Activated CD8-positive, alpha-beta T cell treated with anti-CD3 and anti-CD28 coated beads, Interleukin-2, amount 10 ng/mL, durations not matched to agents 7 days and 5 days (primary cell): ENCODE measurements at places on chromosomes 5 and 9.

DNA sequence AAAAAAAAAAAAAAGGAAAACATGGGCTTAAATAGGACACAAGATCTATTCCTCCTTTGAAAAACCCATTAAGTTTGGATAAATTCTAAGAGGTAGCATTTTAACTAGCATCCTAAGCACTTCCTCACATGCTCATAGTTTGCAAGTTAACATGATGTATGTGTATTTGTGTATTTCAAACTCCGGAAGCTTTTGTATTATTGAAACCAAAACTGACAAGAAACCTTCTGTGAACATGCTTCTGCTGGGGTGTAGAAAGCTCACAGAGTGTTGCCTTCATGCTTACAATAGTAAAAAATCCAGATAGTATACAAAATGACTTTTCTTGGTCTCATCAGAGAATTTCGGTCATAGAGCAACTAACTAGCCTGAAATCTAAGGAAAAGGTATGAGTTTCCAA lies 103.8 kb downstream of the SH3GL2 start:
- DNase-seq = no peak

GRCh38 chr9:120905315-120906164 lies 21.1 kb downstream of the TRAF1 start:
- DNase-seq = peak; percentile 58

- no peak for DNase-seq
Observed at GRCh38 chr9:80994892-80995291, 694.5 kb downstream of the TLE1 start.

- no peak for DNase-seq
Observed at GRCh38 chr5:132310141-132310834, 16.1 kb downstream of the SLC22A4 start.

GRCh38 chr5:139708877-139709581 lies 60.9 kb downstream of the CXXC5 start:
- no peak for DNase-seq

- no peak for DNase-seq
Observed at GRCh38 chr5:89302102-89302891, 419.3 kb upstream of the MEF2C start.

DNA sequence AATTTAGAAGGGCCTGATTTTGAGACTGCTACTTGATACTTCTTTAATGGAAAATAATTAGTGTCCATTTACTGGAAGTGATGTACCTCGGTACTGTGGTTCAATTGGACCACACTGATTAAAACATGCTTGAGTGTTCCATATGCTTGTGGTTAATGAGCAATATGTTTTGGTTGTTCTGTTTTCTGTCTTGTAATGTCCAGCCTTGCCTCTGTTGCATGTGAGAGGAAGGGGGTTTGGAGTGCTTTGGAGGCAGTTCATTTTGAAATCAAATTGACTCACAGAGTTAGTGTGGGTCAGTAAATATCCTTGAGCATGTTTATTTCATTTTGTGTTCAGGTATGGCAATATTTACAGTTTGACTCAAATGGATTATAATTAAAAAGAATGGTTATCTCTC lies 334.4 kb downstream of the ARHGEF28 start:
- DNase-seq = no peak

- DNase-seq = no peak
Observed at GRCh38 chr5:14353726-14354474, 210.8 kb downstream of the TRIO start.

DNA sequence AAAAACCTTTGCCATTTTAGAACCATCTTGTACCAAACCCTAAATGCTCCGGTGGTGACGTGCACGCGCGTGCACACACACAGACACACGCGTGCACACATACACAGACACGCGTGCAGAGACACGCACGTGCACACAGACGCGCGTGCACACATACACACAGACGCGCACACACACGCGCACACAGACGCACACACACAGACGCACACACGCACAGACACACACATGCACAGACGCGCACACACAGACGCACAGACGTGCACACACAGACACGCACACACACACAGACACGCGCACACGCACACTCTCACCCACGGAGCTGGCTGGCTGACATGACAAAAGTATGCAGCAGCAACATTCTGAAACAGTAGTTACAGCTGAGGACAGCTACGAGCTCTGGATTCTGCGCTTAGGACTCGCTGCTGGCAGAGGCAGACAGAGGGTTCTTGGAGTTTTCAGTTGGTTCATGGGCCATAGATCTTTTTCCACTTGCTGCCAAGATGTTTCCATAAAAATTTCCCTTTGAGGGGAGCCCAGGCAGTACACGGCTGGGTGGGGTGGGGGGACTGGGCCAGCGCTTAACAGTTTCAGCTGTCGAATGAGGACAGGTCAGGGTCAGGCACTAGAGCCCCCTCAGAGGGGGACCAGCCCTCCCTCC lies 46.2 kb upstream of the UBAC1 start:
- DNase-seq = no peak

GRCh38 chr9:6620796-6621195 lies 24.7 kb downstream of the GLDC start:
- no peak for DNase-seq

- DNase-seq = no peak
Observed at GRCh38 chr5:166624573-166624972, 1666.9 kb upstream of the WWC1 start.

- DNase-seq = no peak
Observed at GRCh38 chr5:83219495-83219894, 142.1 kb downstream of the XRCC4 start.

DNA sequence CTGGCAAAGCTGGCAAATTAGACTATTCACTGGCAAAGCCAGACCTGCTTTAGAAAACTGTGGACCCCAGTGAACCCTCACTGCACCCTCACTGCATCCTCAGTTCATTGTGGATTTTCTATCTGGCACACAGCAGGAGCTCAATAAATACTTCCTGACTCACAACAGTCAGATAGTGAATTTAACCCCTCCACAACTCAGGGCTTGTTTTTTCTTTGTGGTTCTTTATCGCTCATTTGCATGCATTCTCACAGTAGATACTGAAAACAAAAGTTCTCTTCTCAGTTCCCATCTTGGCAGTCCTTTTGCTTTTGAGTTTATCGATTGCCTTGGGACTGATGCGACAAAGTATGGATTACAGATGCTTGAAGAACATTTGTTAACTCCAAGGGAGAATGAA lies 99.8 kb downstream of the ACTL7B start:
- no peak for DNase-seq

GRCh38 chr9:137892424-137893191 lies 15.0 kb downstream of the CACNA1B start:
- DNase-seq = no peak

DNA sequence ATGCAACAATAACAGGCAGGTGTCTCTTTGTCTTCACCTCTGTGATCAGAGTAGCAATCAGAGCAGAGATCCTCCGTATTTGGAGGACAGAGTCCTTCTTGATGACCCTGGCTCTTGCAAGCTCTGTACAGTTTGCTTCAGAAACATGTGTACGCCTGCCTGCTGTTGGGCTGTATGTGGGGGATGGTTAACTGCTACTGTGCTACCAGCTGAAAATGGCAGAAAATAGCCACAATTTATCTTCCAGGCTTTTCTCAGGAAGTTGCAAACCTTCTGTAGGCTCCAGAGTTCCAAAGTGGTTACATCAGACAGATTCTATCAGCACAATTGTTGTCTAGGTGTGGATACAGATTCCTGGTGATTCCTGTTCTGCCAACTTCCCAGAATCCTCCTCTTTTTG lies 35.5 kb downstream of the DDX46 start:
- DNase-seq = no peak

- no peak for DNase-seq
Observed at GRCh38 chr9:32265037-32265436, 119.4 kb upstream of the ACO1 start.

DNA sequence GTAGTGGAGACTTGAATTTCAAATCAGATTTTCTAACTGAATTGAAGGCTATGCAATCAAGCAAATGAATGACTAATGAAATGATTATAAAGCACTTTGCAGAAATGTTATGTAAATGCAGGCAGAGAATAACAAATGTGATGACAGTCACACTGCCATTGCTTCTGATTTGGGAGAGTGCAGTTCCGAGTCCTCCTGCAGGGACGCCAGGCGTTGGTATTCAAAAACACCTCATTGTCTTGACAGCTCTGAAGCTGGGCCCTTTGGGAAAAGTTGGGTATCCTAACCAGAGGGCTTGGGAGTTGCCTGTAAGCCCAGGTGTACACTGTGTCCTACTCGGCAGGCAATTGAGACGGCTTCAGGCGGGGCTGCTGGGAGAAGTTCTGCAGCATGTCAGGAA lies 57.9 kb downstream of the C5orf15 start:
- no peak for DNase-seq

GRCh38 chr5:8209500-8209899 lies 340.6 kb downstream of the MTRR start:
- DNase-seq = no peak

DNA sequence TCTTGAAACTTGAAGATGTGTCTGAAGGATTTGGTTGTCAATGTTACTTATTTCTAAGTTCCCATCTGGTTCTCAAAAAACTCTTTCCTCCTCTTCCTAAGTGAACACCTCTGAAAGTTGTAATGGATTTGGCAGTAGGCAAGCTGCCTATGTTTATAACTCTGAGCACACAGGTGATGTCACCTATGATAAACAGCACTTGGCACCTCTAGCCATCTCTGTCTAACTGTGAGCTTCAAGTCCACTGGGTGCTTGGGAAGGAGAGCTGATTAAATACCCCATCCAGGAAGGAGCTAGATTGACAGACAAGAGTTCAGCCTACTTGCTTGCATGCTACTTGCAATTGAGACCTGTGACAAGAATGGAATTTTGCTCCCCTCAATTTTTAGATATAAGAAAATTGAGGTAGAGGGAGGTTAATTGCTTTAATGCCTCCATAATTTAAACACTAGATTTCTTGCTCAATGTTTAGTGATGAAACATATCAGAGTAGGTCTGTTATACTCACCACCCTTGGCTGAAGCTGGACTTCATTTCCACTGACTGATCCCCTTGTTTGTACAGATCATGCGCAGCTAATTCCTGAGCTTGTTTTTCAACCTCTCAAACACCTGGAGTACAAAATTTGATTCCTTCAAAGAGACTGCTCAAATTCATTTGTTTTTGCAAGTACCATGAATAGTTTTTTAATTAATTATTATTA lies 49.9 kb downstream of the PDE4D start:
- DNase-seq = no peak

DNA sequence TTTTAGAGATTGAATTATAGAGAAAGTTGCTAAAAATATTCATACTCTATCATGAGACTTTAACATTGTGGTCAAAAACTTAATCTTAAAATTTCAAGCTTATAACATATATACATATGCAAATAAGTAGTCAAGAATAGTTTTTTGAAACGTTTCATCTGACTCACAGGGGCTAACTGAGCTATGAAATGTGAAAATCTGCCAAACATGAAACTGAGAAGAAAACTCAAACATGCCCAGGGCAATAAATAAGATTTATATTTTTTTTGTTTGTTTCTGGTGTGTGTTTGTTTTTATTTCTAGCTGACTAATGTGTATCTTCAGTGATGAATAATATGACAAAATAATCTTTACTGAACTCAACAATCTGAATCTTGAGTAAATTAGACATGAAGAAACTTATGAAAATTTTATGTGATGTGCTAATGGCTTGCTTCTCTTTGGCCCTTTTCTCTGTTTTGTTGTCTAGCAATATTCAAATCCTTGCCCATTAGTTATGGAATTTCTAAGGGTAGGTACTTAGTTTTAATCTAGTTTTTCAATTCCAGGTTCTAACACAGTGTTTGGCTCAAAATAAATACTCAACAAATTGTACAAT lies 99.9 kb downstream of the FAM174A start:
- no peak for DNase-seq

- no peak for DNase-seq
Observed at GRCh38 chr5:175383350-175383749, 60.6 kb downstream of the DRD1 start.

- no peak for DNase-seq
Observed at GRCh38 chr5:169164481-169164925, 136.4 kb downstream of the SLIT3 start.

- DNase-seq = peak; percentile 57
Observed at GRCh38 chr5:97094579-97095317, 47.7 kb downstream of the LIX1 start.

- no peak for DNase-seq
Observed at GRCh38 chr5:167512111-167512510, 779.3 kb upstream of the WWC1 start.

- no peak for DNase-seq
Observed at GRCh38 chr5:135831439-135831838, 3.0 kb upstream of the SLC25A48 start.

GRCh38 chr5:116658830-116659229 lies 84.2 kb upstream of the SEMA6A start:
- DNase-seq = no peak

DNA sequence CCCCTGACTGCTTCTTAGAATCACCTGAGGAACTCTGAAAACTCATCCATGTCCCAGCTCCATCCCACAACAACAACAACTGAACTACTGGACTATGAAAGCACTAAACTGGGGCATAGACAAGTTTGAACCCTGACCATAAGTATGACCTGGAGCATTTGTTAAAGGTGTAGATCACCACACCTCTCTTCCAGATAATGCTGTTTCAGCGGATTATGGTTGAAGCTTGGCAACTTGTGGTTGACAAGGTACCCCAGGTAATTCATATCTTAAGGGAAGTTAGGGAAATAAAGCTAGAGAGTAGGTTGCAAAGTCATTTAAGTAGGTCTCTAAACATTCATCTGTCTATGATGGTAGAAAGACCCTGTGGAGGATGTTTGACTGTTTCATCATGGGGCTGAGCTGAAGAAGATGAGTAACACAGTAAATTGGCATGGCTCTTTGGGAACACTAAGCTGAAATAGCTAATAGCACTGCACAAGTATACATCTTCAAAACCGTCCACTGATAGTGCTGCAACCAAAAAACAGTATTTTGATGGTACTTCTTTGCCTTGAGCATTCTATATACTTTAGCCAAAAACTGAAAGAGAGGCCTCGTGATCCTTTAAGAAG lies 80.2 kb downstream of the TMEM174 start:
- DNase-seq = no peak

- DNase-seq = no peak
Observed at GRCh38 chr5:53714667-53715010, 154.2 kb downstream of the NDUFS4 start.

DNA sequence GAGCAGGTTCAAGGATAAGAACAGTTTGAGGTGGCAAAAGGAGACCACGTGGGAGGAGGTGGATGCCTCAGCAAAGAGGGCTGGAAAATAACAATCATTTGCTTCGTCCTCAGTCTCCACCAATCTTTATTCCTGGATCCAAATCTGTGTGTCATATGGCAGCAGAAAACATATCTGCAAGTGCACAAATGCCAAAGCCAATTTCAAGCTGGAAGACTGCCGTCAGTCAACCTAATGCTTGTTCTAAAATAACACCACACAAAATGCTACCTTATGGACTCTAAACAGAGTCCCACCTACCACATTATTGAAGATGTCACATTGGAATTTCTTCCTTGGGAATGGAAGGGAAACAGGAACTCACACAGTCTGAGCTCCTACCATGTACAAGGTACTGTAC lies 129.1 kb downstream of the CDK5RAP2 start:
- no peak for DNase-seq

DNA sequence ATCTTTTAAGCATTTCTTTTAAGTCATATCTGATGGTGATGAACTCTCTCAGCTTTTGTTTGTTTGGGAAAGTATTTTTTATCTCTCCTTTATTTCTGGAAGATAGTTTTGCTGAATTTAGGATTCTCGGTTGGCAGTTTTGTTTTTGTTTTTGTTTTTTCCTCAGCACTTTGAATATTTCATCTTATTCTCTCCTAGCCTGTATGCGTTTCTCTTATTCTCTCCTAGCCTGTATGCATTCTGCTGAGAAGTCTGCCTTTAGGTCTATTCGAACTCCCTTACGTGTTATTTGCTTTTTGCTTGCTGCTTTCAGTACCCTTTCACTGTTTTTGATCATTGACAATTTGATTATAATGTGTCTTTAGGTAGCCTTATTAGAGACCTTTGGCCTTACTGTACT lies 787.8 kb upstream of the FAM174A start:
- no peak for DNase-seq
